Activated naive CD4-positive, alpha-beta T cell (primary cell): ENCODE measurements at places on chromosomes 16 and 17.

DNA sequence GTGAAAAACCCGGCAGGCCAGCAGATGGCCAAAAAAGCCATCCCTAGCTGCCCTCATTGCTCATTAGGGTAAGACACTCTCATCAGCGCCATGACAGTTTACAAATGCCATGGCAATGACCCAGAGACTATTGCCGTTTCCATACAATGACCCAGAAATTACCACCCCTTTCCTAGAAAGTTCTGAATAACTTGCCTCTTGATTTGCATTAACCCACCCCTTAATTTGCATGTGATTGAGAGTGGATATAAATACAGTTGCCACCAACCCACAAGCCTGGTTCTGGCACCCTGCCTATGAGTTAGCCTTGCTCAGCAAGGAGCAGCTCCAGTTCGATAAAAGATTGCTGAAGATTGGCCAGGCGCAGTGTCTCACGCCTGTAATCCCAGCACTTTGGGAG is 16.1 kb upstream of the C16orf54 start:
- DNase-seq, result no peak

DNA sequence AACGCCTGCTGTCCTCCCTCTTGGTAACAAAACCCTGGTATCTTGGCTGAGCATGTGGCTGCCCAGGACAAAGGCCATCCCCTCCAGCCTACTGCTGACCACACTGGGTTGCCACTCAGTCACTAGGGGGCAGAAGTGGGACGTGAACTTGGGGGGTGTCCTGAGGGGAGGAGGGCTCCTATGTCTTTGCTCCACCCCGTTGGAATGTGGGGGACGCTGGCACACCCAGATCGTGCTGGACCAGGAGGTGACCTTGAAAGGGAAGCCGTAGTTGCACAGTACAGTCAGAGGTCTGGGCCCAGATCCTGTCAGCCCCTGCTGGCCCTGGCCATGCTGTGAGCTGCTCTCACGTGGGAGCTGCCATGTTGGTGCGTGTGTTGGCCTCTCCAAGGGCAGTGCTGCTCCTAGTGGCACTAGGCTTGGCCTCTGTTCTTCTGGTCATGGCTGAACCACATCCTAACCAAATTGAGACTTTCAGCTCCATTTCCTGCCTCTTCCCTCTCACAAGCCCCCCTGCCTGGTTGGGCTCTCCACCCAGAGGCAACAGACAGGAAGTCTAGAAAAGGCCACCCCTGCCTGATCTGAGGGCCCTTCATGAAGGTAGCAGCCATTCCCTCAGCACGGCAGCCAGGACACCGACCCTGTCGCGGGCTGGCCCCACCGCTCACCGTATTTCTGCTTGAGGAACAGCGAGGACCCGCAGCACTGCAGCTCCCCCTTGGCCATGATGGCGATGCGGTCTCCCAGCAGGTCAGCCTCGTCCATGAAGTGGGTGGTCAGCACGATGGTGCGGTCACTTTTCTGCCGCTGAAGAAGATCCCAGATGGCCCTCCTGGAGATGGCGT is 29.0 kb upstream of the RNPS1 start:
- DNase-seq, result no peak

DNA sequence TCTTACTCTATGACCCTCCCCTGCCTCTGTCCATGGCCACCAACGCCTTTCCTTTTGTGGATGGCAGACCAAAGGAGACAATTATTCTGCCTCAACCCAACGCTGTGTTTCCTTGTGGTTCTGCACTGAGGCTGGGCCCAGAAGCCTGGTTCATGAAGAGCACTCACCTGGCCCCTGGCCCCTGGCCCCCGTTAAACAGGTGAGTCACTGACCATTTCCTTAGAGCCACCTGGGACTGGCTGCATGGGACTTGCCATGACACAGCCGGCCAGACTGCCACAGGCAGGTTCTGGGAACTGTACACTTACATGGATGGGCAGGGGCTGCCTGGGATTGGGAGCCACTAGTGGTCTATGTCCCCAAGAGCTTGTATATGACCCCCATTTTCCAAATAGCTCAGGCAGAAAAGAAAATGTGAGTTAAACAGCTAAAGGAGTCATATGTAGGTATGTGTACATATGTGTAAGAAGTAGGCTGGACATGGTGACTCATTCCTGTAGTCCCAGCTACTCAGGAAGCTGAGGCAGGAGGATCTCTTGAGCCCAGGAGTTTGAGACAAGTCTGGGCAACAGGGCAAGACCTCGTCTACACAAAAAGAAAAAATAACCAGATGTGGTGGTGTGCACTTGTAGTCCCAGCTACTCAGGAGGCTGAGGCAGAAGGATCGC is 181.9 kb upstream of the CACNG5 start:
- DNase-seq, result no peak

GRCh38 chr16:3027983-3028715 is 4.3 kb downstream of the THOC6 start:
- DNase-seq, result peak; percentile 81

DNA sequence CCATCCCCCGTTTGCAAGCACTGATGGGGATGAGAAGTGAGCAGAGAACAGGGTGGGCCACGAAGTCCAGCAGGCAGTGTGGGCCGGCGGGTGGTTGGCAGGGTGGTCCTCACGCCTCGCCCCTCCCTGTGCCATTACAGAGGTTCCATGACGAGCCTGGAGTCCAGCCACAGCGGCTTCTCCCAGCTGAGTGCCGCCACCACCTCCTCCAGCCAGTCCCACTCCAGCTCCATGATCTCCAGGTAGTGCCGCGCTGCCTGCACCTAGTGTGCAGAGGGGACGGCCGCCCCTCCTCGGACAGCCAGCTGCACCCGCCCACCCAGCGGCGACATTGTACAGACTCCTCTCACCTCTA is 73.0 kb downstream of the SEC14L1 start:
- DNase-seq, result no peak

- no peak for DNase-seq
Measured at GRCh38 chr16:84197466-84198128, 6.6 kb downstream of the ADAD2 start.

DNA sequence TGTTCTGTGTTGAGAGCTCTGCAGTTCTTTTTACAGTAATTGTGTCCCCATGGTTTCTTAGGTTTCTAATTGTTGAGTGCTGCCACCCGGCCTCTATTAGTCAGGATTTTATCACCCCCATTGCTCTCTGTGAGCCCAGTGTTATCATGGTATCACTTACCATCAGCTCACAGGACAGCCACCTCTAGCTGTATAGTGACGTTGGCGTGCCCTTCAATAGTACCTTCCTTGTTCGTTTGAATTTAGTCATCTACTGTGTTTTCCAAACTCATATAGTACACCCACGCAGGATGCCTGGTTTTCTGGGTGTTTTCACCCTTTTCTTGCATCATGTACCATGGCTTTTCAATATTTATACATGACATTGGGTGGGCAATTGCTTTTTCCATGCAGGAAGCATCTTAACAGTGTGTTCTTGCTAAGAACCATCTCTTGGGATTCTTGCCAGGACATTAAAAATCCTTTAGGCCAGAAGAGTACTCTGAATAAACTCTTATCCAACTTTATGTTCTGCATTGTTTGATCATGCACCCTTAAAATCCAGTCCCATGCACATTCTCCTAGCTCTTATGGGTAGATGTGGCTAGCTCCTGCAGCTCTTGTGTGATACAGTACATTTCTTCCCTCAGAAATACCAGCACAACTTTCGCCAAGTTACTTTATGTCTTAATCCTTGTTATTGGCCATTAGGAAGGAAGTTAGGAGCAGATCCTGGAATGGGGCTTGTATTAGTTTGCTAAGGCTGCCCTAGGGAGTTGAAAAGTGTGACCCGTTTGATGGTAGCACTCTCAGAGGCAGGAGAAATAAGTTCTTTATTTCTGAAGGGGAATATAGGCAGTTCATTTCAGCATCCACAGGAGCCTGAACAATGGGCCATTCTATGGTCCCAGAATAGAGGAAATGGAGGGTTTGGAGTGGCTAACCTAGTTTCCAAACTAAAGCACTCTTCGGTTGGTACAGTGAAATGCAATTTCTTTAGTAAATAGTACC is 11.3 kb upstream of the ABCA10 start:
- DNase-seq, result no peak

- no peak for DNase-seq
Measured at GRCh38 chr16:11100239-11100750, 155.7 kb downstream of the SOCS1 start.

DNA sequence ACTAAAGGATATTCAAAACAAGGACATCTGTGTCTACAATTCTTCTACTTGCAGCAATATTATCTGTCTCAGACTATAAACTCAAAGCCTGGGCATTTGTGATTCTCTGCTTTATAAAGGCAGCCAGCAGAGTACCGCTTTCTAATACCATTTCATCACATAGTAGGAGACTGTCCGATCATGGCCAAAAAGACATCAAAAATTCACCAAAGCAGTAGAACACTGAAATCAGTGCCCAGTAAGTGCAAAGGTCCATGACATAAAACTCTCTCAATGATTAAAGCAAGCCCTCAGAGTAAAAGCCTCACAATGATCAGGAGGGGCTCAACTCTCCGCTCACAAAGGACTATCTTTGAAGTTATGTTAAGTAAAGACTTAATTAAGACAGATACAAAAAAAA is 23.0 kb downstream of the ERN1 start:
- no peak for DNase-seq

GRCh38 chr17:17679243-17679642 is 2.0 kb upstream of the RAI1 start:
- no peak for DNase-seq

DNA sequence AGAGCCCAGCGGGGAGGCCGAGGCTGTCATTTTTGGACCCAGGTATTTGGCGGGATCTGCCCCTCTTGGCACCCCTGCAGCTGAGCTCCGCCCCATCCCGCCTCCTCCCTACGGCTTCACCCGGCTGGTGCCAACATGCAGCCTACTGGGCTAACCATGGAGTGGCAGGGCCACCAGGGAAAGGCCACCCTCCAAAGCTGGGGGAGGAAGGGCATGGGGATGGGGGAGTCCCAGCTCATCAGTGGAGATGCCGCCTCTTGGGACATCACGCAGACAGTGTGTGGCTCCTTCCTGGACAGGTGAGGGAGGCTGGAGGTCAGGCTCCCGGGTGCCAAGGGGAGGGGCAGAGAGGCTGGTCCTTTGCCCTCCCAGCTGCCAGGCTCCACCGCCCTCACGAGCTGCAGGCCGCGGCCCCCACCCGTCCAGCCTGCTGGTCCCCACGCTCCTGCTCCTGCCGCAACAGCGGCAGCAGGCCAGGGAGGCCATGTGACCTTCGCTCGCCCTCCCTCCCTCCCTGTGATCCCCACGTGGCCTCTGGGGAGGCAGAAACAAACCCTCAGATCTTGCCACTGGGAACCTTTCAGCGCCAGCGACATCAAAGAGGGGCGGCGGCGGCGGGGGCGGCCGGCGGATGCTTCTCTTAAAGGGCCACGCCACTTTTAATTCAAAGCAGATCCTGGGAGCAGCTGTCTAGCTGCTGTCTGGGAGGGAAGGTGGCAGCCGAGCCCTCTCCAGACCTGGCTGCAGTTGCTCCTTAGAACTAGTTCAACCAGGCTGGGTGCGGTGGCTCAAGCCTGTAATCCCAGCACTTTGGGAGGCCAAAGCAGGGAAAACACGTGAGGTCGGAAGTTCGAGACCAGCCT is 6.8 kb upstream of the NOTUM start:
- DNase-seq, result peak; percentile 83

- no peak for DNase-seq
Measured at GRCh38 chr17:38890410-38890746, 20.5 kb downstream of the LASP1 start.

DNA sequence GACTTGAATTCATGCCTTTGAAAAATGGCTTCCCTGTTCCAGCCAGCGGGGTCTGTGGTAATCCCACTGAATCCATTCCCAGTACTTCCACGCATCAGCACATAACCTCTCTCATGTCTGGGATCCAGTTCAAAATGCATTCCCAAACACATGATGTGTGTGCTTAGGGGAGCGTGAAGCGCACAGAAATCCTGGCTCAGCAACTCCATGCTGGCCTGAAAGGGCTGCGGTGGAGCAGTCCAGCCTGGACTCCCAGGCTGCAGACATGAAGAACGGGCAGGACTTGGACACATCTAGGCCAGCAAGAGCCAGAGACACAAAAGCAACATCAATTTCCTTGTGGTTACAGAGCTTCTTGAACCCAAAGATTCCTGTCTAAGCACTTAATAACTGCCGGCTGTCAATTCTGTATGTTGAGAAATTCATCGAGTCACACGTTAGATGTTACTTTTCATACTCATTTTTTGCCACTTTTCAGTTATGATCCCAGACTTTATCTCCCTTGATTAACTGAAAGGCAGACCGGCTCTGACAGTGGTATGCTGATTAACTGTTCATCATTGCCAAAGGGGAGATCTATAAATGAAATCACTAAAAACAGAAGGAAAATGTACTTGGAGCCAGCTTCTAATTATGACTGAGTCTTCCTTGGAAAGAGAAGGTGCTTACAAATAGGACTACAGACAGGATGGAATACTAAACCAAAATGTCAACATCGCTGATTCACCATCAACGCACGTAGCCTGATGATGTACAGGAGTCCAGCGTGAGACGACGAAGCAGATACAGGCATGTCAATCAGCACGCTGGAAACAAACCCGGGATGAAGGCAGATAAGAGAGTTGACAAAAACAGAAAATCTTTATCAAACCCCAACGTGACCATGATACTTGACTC is 23.0 kb downstream of the NSMCE1 start:
- DNase-seq, result no peak

DNA sequence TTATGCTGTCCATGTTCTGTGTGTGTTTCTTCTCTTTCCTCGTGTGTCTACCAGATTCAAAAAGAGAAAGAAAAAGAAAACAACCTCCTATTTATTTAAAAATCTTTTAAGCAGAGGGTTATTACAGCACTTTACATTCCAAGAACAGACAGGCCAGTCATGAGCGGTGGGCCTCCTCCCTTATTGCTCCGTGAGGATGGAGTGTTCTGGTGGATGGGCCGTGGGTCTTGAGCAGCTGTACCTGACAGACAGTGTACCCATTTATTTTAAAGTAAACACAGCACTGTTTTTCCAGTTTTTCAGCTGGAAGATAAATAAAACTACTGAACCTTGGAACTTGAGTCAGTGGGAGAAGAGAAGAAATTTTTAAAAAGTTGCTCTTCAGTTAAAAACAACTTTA is 52.4 kb downstream of the WWP2 start:
- no peak for DNase-seq

- no peak for DNase-seq
Measured at GRCh38 chr17:76189247-76189646, 48.2 kb upstream of the FOXJ1 start.

DNA sequence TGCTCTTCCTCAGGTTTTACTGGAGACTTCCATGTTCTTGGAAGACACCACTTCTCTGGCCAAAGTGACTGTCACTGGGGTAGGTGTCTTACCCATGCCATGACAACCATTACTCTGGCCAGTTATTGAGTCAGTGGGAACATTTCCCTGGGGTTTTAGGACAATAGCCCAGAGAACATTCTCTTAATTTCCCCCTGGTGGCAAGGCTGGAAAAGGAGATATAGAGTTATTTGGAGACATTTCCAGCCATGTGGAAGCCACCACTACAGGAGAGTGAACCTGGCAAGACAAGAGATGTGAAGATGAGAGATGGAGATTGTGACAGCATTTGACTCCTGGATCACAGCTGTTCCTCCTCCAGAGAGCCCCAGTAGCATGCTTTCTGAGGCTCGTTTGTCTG is 106.2 kb downstream of the CDK5R1 start:
- DNase-seq, result no peak

- DNase-seq, result no peak
Measured at GRCh38 chr16:17205279-17206211, 265.2 kb downstream of the XYLT1 start.
